ENCODE measurements at places on chromosomes 1 and 21.

- DNase-seq = no peak
Measured at GRCh38 chr21:46500224-46500861, 41.7 kb downstream of the DIP2A start.

DNA sequence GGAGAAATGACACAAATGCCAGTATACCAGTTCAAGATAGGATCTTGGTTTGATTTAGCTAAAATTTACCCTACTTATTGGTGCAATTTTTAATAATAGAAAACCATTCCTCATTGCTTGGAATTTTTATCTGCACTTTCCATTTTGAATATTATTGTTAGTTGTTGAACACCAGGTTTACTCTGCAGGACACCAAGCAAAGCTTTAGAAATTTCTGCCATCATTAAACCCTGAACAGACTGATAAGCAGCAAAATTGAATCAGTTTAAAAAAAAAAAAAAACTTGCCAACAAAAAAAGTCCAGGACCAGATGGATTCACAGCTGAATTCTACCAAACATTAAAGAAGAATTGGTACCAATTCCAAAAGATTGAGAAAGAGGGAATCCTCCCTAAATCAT, 71.5 kb downstream of the POU2F1 start:
- DNase-seq = no peak

- DNase-seq = no peak
Measured at GRCh38 chr1:51855624-51856023, 22.9 kb downstream of the NRDC start.

DNA sequence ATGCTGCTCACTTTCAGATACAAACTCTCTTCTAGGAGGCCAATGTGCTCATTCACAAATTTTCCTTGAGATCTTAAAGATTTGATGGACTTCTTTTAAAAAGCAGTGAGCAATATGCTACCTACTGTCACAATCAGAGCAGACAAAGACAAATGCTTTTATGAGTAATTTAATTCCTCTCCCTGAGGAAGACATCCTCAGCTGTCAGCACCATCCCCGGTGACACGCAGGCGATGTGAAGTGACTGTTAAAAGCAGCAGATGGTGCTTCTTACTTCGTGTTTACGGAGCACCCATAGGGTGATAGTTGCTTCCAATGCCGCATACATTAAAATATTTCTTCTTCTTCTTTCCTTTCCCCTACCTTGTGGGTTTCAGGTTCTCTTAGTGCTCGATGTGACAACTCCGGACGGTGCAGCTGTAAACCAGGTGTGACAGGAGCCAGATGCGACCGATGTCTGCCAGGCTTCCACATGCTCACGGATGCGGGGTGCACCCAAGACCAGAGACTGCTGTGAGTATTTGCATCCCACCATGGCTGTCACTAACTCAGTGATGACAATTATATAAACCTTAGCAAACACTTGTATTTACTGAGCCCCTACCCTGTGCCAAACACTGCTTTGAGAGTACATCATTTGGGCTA, 29.1 kb downstream of the LAMC2 start:
- no peak for DNase-seq

DNA sequence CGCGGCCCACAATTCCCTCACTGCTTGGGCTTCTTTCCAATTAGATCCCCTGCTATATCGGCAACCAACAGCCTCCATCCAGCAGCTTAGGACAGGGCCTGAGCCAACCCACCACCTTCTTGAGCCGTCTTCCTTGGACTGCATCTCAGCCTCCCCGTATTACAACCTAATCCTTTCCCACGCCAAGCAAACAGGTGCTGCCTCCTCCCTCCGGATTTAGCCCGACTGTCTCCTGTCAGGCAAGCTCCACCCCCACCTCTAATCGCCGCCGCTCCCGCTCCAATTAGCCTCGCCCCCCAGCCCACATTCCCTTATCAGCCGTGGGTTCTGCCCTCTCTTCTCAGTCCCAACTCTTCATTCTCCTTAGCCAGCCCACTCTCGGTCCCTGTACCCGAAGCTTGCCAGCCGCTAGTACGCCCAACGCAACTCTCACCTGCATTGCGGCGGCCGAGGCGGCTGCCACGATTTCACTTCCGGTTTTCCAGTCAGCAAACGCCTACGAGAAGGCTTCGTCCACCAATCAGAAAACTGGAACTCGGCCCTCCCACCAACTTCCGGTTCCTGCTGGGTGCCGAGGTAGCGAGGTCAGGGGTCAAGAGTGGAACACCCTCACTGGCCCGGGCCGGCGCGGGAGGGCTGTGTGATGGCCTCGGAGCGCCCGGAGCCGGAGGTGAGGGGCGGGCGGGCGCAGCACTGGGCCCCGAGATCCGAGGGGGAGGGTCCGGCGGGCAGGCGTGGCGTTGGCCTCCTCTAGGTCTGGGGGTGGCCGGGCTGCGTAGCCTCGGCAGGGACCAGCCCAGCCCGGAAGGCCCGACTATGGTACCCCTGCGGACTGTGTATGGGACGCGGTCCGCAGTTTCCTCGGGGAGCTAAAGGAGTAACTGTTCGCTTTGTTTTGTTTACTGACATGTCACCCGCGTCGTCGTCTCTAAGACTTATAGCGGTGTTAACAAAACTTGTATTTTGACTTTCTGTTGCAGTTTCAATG, at the start of the genes MED8 and SZT2:
Gene MED8, minus strand, starts transcription at position 475 of the 988 bp plus-strand sequence. Its CDS starts 36 bp downstream, at position 439.
Gene SZT2, plus strand, starts transcription at position 574 of the 988 bp plus-strand sequence. Its CDS starts 70 bp downstream, at position 644.
- peak; percentile 76 for DNase-seq

- DNase-seq = no peak
Measured at GRCh38 chr21:17082843-17083483, 429.9 kb upstream of the CXADR start.

GRCh38 chr21:24127651-24128050, 1479.6 kb downstream of the MRPL39 start:
- no peak for DNase-seq

- peak; percentile 30 for DNase-seq
Measured at GRCh38 chr1:116724765-116725375, 29.4 kb upstream of the CD2 start.

DNA sequence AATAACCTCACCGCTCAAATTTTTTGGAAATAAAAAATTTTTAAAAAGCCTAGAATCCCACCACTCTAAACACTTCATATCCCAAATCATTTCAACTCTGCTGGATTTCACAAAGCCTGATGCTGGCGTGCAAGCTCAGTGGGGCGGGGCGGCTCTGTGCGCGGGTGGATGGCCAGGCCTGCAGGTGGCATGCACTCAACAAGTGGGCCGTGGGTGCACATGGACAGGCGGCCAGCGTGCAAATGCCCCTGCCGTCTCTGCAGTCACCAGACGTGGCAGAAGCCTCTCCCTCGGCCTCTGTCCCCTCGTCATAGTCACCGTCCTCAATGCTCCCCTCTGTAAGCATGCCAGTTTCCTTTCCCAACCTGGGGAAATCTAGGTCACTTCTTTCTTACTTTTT, 6.6 kb upstream of the PDE9A start:
- no peak for DNase-seq

DNA sequence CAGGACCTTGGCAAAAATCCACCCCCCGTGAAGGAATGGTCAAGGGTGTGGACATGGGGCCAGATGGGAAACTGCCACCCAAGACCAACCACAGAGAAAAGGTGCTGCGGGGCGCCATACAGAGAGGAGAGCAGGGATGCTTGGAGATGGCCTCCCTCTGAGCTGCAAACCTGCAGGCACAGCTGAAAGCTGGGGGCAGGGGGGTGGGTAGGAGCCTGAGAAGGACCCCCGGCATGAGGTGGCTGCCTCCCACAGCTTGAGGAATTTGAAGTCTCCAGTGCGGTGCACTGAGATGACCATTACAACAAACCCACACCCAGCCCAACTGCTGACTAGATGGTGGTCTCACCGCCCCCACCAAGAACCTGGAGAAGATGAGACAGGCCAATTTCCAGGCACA, 84.8 kb downstream of the WDR4 start:
- DNase-seq = no peak

DNA sequence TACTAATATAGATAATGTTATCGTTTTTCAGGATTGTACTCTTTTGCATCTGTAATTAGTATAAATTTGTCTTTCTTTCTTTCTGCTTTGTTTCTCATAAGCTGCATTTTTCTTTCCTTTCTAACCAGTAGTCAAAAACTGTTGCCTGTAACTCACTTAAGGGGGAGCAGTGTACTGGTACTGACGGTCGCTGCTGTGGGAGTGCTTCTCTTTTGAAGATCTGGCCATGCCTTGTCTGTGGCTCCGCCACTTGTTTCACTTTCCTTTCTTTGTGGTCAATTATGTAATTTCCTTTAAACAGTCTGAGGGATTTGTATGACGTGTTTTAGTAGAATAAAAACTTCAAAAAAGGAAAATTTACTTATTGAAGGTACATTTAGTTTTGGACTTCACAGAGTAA, 37.0 kb downstream of the MIA3 start:
- DNase-seq = no peak

- no peak for DNase-seq
Measured at GRCh38 chr1:182784556-182785171, 4.9 kb upstream of the NPL start.

- DNase-seq = no peak
Measured at GRCh38 chr21:9767592-9768375, 753.6 kb upstream of the TPTE start.

DNA sequence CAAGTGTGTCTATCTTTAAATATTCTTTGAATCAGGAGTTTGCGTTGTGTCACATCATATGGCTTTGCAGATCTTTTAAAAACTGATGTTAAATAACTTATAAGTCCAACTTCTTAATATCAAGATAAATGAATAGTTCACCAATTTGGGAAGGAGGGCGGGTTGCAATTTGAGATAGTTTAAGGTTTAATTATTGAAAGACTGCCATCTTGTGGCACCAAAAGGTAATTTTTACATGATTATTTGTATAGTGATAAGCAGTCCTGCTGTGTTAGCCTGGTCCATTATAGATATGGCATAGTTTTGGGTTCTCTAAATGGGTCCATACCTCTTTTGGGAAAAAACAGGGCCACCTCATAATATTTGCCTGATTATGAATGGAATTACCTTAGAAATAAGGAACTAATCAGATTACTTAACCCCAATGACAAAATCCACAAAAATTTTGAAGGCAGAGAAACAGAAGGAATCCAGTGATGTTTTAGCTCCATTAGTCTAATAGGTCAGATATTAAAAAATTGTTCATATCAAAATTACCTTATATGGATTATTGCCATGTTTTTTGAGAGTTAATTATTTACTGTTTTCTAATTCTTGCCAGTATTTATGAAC, 64.3 kb downstream of the PRKAA2 start:
- no peak for DNase-seq

DNA sequence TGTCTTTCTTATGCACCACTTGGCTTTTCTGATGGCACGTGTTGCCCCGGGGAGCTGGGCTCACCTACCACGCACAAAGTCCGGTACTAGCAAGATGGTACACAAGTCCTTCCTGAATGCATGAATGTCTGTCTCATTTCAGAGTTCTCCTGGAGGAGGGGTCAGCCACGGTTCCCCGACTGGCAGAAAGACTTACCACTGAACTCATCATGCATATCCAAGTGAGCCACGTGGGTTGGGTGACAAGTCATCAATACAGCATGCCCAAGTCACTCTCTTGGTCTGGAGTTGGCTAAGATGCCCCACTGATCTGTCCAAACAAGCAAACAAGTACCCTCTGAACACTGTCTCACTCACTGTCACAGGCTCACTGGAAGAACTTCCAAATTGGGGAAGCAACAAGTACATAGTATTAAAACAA, 28.6 kb upstream of the MX1 start:
- DNase-seq = no peak

DNA sequence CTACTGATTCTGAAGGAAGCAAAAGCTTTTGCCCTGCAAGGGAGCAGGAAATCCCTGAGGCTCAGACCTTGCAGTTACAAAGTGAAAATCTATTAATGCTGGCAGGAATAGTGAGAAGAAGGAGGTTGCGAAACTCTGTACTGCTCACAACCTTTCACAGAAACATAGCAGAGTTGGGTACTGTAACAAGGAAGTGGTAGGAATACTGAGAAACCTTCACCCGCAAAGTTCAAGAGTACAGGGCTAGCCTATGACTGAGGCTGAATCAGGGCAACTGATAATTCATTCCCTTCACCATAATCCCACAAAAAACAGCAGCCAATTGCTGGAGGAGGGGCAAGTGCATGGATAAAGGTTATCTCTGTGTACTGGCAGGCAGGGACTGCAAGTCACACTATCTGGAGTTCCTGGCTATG, 23.9 kb upstream of the KCTD3 start:
- DNase-seq = no peak

DNA sequence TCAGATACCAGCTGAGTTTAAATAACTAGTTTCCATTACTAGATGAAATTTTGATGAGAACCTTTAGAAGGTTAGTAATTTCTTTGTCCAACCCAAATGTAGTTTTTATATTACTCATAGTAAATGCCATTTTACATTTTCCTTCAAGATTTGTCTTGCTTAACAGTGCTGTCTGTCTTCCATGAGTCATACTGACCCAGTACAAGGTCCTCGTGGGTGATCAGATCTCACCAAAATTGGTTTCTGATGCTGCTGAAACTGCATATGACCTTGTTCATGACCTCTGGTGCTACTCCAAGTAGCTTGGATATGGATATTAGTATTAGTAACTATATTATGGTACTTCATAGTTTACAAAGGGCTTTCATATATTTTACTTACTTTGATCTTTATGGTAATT, 207.1 kb downstream of the RYR2 start:
- DNase-seq = no peak

DNA sequence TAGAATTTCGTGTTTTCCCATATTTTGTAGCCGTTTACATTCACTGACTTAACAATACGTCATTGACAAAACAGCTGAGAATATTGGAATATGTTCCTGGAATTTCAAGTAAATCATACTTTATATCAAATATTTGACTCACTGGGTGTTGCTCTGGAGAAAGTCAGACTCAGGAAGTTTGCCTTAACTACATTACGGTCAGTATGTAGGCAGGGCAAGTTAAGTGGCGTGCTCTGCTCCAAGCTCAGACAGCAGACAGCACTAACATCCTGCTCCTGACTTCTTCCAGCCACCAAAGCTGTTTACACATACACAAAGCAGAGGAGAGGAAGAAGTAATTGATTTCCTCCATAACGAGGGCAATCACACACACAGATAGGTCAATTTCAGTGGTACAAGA, 414.6 kb downstream of the LRRIQ3 start:
- DNase-seq = no peak

DNA sequence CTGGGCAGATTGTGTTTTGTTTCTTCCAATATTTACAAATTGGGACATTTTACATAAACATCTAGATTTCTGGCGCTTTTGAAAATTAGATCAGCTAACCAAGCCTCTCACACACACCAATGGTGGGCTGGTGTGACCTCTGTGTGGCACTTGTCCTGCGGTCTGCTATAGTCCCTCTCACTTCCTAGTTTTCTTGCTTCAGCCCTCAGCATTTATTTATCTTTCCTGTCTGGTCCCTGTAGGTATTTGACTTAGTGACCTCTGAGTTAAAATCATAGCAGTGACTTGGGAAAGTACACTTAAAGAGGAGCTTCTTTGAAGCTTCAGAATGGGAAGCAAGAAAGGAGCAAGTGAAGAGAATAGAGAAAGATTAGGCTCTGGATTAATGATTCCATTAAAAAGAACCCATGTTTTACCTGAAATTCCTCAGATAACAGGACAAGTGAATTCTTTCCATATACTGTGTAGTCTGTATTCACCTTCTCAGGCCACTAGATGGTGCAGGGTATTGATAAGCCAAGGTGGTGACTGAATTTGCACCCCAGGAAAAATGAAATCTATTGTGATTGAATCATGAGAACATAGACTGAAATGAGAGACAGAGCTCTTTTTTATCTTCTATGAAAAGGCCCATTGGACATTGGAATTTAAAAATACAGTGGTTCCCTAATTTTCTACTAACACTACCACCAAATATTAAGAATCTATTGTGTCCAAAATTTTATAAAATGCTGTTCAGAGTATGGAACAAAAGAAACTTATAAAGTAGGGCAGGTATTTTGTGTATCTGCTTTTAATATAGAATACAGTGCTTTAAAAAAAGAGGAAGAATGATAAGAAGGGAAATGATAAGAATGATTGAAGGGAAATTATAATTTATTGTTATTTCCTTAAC, 7.1 kb upstream of the DIPK1A start:
- DNase-seq = no peak

- no peak for DNase-seq
Measured at GRCh38 chr1:59163268-59164092, 133.4 kb upstream of the FGGY start.
